Stimulated activated naive CD4-positive, alpha-beta T cell treated with Interleukin-2 at 50 U/mL for 16 hours (primary cell): ENCODE measurements at places on chromosomes 2 and 18.

DNA sequence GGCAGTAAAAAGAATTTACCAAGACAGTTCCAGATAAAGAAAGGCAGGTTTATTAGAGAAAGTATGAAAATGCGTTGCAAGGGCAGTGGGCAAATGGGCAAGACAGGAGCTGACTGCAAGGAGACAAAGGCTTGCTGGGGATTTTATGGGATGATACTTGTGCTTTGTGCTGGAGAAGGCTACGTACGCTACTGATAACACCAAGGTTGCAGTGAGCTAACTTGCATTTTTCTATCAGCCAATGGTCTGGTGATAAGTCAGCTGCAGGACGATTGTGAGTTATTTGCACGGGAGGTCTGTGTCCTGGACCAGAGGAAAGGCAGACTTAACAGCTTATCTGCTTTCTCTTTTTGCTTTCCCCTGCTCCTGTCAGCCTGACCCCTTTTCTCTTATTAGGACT is 116.5 kb downstream of the PMS1 start:
- DNase-seq, result no peak

GRCh38 chr2:20959252-20959651 is 84.6 kb downstream of the APOB start:
- DNase-seq, result no peak

DNA sequence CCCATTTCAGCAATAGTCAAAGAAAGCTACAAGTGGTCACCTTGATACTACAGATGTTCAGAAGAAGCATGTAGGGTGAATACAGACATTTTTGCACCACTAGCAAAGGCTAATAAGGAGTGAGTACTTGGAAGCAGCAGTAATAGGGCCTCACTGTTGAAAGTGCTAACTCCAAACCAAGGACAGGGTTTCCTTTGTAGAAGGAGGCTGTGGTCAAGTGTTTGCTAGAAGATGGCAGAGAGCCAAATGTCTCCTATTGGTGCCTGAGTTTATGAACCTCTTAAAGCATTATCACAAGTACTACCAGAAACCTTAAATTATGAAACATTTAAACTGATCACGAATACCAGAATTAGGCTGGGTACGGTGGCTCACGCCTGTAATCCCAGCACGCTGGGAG is 308.1 kb downstream of the ZEB2 start:
- no peak for DNase-seq

GRCh38 chr18:75531851-75532459 is 104.5 kb upstream of the SMIM21 start:
- no peak for DNase-seq

DNA sequence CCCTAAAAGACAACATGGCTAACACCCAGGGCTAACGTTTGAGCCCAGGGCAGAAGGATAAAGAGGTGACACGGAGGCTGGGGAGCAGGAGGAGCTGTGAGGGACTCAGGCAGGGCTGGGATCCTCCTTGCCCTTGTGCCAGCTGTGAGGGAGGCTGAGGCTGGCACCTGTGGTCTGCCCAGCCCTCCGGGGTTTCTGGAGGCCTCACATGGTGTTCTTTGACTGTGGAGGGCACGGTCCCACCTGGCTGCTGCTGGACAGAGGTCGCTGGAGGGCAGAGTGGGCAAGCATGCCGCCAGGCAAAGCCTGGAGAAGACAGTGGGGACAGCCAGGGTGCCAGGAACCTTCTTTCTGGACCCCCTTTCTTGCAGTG is 26.8 kb upstream of the CNNM3 start:
- DNase-seq, result no peak
